ENCODE measurements at places on chromosomes 6 and 20.

DNA sequence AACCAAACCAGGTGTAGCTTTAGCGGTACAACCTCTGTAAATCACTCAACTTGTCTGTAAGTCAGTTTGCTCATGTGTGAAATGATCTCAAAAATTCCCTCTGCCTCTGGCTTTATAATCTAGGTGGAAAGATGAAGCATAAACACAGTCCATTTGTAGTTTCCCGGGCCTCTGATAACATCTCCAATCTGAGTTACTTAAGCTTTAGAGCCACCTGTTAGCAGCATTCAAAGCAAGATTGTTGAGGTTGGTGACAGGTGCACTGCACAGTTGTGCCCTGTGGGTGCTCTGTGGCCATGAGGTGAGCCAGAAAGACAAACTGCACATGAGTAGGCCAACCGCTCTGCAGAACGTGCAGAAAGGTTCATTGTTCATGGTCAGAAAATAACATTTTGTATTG is 53.7 kb downstream of the MOCS1 start:
- DNase-seq = no peak

GRCh38 chr6:24069526-24069925 is 56.5 kb upstream of the NRSN1 start:
- no peak for DNase-seq

DNA sequence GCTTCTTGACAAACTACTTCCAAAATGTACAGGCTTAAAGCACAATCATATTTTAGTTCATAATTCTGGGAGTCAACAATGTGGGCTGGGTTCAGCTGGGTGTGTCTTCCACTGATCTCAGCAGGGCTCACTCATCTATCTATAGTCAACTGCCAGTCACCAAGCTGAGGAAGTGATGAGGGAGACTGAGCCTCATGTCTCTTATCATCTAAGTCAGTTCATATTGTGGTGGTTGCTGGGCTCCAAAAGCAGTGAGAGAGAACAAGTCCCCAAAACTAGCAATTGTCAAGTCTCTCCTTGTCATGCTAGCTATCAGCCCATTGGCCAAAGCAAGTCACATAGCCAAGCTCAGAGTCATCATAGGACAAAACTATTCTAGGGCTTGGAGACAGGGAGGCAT is 465.9 kb upstream of the ARID1B start:
- DNase-seq = no peak

- no peak for DNase-seq
Observed at GRCh38 chr6:146090474-146090873, 61.6 kb downstream of the GRM1 start.

- DNase-seq = peak; percentile 46
Observed at GRCh38 chr20:15814911-15815310, 758.3 kb downstream of the KIF16B start.

DNA sequence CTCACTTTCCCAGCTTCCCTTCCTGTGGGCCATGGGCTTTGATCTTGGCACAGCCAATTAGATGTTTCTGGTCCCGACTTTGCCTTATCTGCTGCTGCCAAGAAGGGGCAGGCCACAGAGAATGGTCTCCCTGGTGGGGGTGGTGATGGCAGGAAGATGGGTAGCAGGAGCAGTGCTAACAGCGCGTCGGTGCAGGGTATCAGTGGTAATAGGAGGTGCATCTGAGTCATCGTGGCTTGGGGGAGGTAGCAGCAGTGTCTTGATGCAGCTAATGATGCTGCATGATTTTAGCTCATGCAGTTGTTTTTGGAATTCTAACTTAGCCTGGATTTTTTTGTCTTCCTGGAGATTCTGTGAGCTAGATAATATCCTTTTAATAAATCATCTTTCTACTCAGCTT is 18.9 kb upstream of the MAS1 start:
- DNase-seq = no peak

Data from AG08395 (cell line).